ENCODE measurements at places on chromosomes 2 and 18. TPM values are rescaled to one million over a fixed set of nuclear protein-coding genes. Genes with fewer than 3 reads are reported as not detected.

GRCh38 chr18:57149531-57149930 is 2.6 kb downstream of the BOD1L2 start:
- H3K27me3 ChIP-seq: peaks cover 29% of the 10 kb centered on the region
- no peak overlapping the region for H3K27ac ChIP-seq
- no peaks in the 10 kb centered on the region for H3K36me3 ChIP-seq
- no peak overlapping the region for H3K4me3 ChIP-seq
- DNase-seq: no peak
- no peaks in the 10 kb centered on the region for H3K4me1 ChIP-seq

DNA sequence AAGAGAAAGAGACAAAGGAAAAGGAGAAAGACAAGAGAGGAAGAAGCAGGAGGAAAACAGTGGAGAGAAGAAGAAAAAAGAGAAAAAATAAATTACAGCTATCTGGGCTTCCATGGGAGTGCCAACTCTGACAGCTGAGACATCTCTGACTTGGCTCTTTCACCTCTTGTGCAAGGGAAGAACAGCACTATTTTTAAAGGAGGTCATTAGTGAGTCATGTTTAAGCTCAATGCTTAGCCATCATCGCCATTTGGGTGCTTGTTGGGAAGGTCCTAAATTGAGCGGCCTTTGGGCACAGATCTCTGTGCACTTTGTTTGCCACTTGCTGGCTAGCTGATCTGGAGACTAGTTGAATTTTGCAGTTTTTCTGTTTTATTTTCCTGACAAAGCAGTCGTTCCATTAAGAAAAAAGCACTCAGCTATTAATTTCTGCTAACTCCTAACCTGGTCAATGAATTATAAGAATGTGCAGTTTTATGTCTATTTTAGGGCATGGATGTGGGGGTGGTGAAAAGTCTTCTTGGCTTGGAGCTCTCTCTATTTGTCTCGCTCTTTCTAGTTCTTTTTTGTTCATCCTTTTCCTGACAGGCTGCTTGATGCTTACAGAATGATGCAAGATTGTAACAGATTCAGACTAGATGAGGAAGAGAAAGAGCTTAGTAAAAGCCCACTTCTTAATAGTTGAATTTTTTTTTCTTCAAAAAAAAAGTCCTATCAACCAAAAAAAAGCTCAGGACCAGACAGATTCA is 231.5 kb downstream of the SLC8A1 start:
- peaks cover 51% of the 10 kb centered on the region for H3K4me1 ChIP-seq
- no peak for DNase-seq
- H3K4me3 ChIP-seq: peak overlapping the region; percentile 28
- H3K27me3 ChIP-seq: no peaks in the 10 kb centered on the region
- H3K36me3 ChIP-seq: peaks cover 12% of the 10 kb centered on the region

DNA sequence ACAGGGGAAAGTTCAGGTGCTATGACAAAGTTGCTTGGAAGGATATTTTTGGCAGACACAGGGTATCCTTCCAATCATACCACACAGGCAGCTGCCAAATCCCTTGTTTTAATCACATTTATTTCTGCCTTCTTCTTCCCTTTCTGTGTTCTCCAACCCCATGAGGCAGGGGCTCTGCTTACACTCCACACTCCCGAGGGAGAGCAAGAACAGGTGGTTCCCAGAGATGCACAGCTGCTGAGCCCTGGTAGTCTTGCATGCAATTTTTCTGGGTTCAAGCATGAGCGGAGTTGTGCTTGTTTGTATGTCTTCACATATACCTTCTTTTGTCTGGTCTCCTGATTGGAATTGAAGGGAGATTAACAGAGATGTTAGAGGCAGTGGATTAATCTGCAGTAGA is 251.7 kb upstream of the ST6GAL2 start:
- no peaks in the 10 kb centered on the region for H3K4me1 ChIP-seq
- peaks cover 9% of the 10 kb centered on the region for H3K36me3 ChIP-seq
- H3K27me3 ChIP-seq: peaks cover 9% of the 10 kb centered on the region
- DNase-seq: no peak
- H3K27ac ChIP-seq: no peak overlapping the region
- no peak overlapping the region for H3K4me3 ChIP-seq

DNA sequence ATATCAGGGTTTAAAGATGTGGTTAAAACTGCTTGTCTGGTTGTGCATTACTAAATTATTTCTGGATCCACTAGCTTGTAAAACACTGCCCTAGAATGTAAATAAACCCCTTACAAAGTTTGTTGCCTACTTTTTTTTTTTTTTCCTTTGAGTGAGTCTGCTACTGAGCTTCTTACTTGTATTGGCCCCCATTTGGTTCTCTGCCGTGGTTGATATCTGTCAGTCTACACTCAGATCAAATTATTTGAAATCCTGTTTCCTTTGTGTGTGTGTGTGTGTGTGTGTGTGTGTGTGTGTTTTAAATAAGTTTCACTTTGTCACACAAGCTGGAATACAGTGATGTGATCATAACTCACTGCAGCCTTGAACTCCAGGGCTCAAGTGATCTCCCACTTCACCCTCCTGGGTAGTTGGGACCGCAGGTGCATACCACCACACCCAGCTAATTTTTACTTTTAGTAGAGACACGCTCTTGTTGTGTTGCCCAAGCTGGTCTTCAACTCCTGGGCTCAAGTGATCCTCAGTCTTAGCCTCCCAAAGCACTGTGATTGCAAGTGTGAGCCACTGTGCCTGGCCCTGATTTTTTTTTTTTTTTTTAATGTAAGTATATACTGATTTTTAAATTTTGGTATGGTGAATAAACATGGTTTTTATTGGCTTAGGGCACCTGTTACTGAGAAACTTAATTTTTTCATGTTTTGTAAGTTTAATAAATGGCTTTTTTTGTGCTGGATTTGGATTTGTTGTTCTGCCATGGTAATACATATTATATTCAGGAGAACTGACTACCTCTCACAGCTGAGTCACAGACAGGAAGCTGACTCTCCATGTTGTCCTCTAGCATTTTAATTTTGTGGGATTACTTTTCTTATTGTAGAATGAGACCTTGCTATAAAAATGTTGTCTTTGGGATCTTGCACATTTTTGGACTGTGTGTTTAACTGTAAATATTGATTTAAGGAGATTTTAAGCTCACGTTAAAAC is 48.5 kb downstream of the MAP4K4 start:
- H3K4me3 ChIP-seq: peak overlapping the region; percentile 31
- peak overlapping the region; percentile 95 for H3K27ac ChIP-seq
- H3K27me3 ChIP-seq: no peaks in the 10 kb centered on the region
- peaks cover 1% of the 10 kb centered on the region for H3K36me3 ChIP-seq

PKDCC gene
- 164 TPM for total RNA-seq

DNA sequence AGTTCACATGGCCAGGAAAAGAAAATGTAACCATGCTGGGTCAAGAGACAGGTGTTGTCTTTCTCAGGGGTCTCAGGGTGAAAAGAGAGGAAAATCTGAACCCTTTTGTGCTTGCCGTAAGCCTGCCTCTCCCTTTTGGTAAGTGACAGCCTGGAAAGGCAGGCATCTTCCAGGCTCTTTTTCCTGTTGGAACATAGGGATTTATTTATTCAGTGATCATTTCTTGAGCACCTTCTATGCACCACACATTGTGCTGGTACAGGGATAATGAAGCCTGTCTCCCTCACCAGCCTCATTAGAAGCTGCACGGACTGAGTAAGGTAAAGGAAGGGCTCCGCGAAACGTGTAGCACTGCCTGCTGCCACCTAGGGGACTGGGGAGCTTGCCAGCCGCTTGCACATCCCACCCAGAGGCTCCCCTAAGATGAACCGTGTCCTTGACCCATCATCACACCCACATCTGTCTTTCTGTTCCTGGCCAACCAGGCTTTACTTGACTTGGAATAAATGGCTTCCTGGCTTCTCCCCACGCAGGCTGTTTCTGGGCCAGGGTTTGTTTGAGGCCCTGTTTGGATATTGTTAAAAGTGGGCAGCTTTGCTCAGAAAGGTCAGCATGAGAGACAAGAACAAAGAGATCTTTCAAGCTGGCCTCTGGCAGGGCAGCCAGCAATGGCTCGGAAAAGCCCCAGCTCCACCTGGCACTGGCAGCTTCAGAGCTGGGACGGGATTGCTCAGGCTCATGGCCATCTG is 73.3 kb upstream of the MCFD2 start:
- H3K27ac ChIP-seq: no peak overlapping the region
- peaks cover 41% of the 10 kb centered on the region for H3K4me1 ChIP-seq
- peaks cover 11% of the 10 kb centered on the region for H3K36me3 ChIP-seq
- no peak for DNase-seq
- no peak overlapping the region for H3K4me3 ChIP-seq

ATP6V1C2 gene
- not detected for total RNA-seq

TNFAIP6 gene
- total RNA-seq: 4.2 TPM

DNA sequence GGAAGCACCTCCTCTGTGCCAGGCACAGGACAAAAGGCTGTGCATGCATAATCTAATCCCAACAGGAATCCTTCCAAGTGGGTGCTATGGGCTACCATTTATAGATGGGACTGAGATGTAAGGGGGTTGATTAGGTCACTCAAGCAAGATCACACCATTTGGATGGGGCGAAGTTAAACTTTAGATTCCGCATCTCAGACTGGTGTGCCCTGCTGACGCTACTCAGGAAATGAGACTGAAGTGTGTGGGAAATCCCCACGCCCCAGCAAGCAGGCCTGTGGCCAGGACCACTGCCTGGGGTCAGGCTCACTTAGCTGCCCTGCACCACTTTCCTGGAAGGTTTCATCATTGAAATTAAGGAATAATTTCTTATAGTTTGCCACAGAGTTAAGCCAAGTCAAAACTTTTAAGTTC is 70.5 kb upstream of the PPP1CB start:
- peak overlapping the region; percentile 77 for H3K27ac ChIP-seq
- H3K4me3 ChIP-seq: no peak overlapping the region
- H3K36me3 ChIP-seq: no peaks in the 10 kb centered on the region
- no peaks in the 10 kb centered on the region for H3K27me3 ChIP-seq

GRCh38 chr2:59925321-59925720 is 628.1 kb downstream of the BCL11A start:
- H3K36me3 ChIP-seq: no peaks in the 10 kb centered on the region
- no peak overlapping the region for H3K4me3 ChIP-seq
- peaks cover 12% of the 10 kb centered on the region for H3K27me3 ChIP-seq
- DNase-seq: no peak

- H3K36me3 ChIP-seq: peaks cover 8% of the 10 kb centered on the region
- H3K27me3 ChIP-seq: no peaks in the 10 kb centered on the region
- no peak overlapping the region for H3K4me3 ChIP-seq
- H3K27ac ChIP-seq: no peak overlapping the region
- DNase-seq: no peak
- H3K4me1 ChIP-seq: peaks cover 64% of the 10 kb centered on the region
These were observed 126.7 kb downstream of the THADA start for GRCh38 chr2:43469094-43469493.

GRCh38 chr18:77765468-77765867 is 515.8 kb downstream of the GALR1 start:
- H3K4me3 ChIP-seq: no peak overlapping the region
- no peak overlapping the region for H3K27ac ChIP-seq
- peaks cover 25% of the 10 kb centered on the region for H3K27me3 ChIP-seq
- H3K4me1 ChIP-seq: no peaks in the 10 kb centered on the region
- no peak for DNase-seq

- DNase-seq: no peak
- H3K27ac ChIP-seq: no peak overlapping the region
- no peaks in the 10 kb centered on the region for H3K27me3 ChIP-seq
These were observed 87.6 kb upstream of the NFU1 start for GRCh38 chr2:69524799-69525198.

OTX1 gene
- not detected for total RNA-seq

FAM161A gene
- total RNA-seq: 2.9 TPM

DNA sequence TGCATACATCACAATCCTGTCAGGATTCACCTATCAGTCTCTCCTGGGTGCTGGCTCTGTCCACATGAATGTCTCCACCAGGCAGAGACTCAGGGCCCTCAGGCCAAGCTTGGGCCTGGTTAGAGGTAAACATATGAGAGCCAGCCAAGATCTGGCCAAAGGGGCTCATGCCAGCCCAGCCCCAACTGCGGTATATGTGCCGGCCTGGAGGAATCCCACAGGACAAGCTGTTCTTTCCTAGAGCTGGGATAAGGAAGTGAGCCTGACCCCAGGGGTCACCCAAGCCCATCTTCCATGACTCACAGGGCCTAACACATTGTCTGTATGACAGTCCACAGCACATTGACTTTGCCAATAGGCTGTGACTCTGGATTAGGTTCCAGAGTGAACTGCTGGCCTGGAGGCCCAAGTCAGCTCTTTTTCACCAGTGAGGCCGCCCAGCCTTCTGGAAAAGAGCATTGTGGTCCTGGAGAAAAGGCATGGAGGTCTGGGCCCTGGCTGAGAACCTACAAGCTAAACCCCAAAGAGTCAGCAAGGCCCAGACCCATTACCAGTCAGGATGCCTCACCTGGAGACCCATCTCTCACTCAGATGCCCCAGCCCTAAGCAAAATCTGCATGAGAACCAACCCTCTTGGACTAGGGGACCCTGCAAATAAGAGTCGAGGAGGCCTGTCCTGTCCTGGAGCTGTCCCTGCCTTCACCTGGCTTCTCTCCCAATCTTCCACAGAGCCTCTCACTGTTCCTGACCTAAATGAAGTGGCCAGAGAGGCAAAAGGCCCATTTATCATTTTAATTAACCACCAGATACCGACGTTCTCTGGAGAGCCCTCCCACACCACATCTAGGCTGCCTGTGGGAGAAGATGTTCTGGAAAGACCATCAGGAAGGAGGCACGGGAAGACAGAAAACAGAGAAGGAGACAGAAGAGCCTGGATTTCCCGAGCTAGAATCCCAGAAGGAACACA is 120.9 kb upstream of the PKDCC start:
- no peaks in the 10 kb centered on the region for H3K36me3 ChIP-seq
- no peak overlapping the region for H3K4me3 ChIP-seq

DNA sequence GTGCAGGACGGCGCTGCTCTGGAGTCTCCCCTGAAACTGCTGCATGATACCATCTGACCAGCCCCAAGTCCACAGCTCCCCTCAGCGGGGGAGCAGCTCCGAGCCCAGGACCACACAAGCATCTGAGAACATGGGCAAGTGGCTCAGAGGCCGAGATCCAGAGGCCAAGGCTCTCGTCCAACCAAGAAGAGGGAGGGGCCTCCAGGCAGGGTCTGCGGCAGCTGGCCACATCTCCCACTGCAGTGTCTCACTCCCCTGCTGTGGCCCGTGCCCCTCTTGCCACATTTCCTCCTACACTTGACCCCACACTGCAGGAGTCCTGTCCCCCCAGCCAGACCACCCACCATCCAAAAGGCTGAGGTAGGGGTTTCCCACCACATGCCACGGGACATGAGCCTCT is 50.2 kb downstream of the TFCP2L1 start:
- no peaks in the 10 kb centered on the region for H3K36me3 ChIP-seq
- H3K27ac ChIP-seq: no peak overlapping the region
- DNase-seq: peak; percentile 65
- H3K27me3 ChIP-seq: peaks cover 26% of the 10 kb centered on the region
- H3K4me1 ChIP-seq: peaks cover 3% of the 10 kb centered on the region

CPS1 gene
- total RNA-seq: 15.2 TPM

GRCh38 chr2:121888189-121888557 is 132.7 kb downstream of the TSN start:
- peaks cover 4% of the 10 kb centered on the region for H3K27me3 ChIP-seq
- H3K4me1 ChIP-seq: no peaks in the 10 kb centered on the region
- no peak for DNase-seq
- no peak overlapping the region for H3K4me3 ChIP-seq
- no peaks in the 10 kb centered on the region for H3K36me3 ChIP-seq
- H3K27ac ChIP-seq: no peak overlapping the region

All from chondrocyte (in vitro differentiated cells).